ENCODE measurements at places on chromosomes 5 and 9.

- no peak for DNase-seq
These were observed 4.0 kb downstream of the ANKRD55 start for GRCh38 chr5:56229111-56229510.

DNA sequence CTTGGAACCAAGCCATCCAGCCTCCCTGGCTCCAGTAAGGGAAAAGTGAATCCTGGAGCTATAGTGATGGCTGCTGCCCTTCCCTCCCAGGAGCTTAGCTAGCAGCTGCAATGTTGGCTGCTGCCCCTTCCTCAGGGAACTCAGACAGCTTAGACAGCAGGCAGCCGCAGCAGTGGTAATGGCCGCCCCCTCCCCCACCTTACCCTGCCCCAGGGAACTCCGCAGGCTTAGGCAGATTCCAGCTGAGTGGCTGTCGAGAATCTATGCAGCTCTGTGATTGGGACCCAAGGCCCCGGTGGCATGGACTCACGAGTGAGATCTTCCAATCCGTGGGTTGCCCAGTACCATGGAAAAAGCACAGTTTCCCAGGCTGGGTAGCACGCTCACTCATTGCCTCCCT is 378.6 kb downstream of the NNT start:
- DNase-seq: no peak

GRCh38 chr9:82475584-82476301 is 487.2 kb downstream of the SPATA31D1 start:
- no peak for DNase-seq

DNA sequence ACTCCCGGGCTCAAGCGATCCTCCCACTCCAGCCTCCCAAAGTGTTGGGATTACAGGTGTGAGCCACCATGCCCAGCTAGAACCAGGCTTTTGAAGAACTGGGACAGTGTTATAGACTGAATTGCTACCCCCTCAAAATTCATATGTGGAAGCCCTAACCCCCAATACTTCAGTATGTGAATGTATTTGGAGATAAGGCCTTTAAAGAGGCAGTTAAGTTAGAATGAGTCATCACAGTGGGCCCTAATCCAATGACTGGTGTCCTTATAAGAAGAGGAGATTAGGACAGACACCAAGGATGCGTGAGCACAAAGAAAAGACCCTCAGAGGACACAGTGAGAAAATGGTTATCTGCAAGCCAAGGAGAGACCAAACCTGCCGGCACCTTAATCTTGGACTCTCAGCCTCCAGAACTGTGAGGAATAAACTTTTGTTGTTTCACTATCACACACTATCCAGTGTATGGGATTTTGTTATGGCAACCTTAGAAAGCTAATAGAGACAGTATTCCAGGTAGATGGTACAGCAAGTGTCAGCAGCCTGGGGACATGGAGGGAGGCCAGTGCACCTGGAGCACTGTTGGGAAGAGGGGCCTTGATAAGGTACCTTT is 31.4 kb upstream of the ERGIC1 start:
- DNase-seq: no peak

DNA sequence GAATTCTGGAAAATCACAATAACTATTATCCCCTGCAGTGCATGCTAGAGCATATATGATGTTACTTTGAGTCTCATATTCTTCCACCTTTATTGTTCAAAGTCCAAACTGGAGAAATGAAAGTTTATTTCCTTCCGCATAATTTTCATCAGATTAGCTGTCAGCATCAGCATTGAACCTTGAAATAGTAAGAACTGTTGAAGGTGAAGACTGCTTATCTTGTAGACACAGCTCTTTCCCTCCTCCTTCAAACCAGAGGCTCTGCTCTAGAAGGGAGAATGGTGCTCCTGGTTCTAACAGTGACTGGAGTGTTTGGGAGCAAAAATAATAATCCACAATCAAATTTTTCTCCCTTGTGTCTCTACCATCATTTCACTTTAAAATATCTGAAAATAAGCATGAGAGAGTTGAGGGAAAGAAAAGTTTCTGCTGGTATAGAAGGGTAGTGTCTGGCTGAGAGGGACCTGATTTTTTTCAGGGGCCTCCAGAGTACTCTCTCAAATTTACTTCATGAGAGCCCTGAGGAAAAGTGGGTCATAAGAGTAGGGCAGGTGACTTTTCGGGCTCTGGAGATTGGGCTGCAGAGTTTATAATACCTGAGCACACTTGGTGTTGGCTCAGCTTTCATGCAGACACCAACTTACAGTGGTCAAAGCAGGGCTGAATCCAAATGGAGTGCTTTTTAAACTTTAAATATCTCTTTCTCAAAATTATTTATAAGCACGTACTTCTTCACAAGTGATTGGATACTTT is 170.4 kb downstream of the ZDHHC21 start:
- DNase-seq: no peak

GRCh38 chr9:14752271-14752670 is 29.7 kb upstream of the CER1 start:
- DNase-seq: no peak

All from SIG-M5 (cell line).